ENCODE measurements at places on chromosomes 11 and 22.

GRCh38 chr22:25839755-25840154 is 97.8 kb downstream of the MYO18B start:
- H3K27ac ChIP-seq, result no peak overlapping the region
- no peak overlapping the region for H3K4me3 ChIP-seq
- H3K36me3 ChIP-seq, result no peaks in the 10 kb centered on the region
- peaks cover 44% of the 10 kb centered on the region for H3K27me3 ChIP-seq
- no peak for DNase-seq

DNA sequence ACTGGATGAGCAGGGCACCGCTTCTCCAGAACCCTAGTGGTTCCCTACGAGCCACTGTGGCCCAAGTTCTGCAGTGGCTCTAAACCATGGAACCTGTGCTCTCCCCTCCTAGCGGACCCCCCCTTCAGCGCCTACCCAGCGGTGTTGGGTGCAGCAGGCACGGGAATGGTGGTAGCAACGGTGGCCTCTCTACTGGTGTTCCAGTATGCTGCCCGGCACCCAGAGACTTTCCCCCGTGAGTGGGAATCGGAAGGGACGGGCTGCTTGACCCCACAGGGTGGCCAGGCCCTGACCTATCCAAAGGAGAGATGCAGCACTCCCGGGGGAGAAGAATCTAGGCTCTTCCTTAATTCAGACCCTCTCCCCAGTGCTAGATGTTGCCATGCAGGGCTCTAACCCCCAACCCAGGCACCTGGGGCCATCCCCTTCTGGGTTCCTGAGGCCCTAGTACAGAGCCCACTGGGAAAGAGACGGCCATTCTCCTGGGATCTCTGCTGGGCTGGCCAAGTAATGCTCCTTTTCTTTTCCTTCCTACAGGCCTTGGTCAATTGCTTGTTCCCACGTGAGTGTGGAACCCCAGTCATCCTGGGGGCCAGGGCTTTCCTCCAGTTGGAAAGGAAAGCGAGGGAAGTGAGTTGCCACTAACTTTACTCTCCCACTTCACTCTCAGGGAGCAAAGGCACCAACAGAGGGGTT is 9.2 kb downstream of the VSIG10L2 start:
- DNase-seq, result no peak
- no peak overlapping the region for H3K4me3 ChIP-seq
- no peaks in the 10 kb centered on the region for H3K27me3 ChIP-seq
- no peaks in the 10 kb centered on the region for H3K36me3 ChIP-seq

- DNase-seq, result no peak
- no peaks in the 10 kb centered on the region for H3K27me3 ChIP-seq
- no peak overlapping the region for H3K27ac ChIP-seq
- no peak overlapping the region for H3K4me3 ChIP-seq
- H3K36me3 ChIP-seq, result no peaks in the 10 kb centered on the region
Observed at GRCh38 chr11:112368381-112368780, 107.7 kb upstream of the PLET1 start.

DNA sequence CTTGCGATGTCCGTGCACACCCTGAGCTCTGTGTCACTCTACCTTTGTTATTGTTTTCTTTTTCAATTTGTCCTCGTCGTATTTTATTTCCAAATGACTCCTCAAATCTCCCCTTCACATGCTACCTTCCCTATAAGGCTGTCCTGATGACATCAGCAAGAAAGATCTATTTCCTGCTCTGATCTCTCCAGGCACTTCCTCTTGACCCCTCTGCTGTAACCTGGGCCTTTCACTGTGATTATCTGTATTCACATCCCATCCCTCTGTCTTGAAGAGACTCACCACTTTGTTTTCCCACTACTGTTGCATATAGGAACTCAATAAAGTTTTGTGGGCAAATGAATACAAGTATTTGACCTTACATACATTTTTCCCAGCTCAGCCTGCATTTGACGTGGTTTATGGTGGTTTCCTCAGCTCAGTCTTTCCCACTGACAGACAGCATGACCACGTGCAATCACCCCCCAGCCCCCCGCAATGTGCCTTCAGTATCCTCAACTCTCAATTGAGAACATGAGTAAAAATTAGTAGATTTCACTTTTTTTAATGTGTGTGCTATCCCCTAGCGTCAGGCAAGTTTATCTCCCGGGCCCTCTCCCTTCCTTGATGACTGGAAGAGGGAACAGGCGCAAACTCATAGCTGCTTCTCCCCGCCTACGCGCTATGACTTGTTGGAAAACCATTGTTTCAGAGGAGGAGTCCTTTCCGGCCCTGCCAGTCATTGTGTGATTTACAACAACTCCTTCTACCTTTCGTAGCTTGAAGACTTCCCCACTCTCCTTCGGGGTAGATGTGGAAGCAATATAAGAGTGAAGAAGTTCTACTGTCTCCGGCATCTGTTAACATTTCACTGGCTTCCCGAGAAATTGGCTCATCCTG is 498.5 kb downstream of the NTM start:
- H3K36me3 ChIP-seq, result no peaks in the 10 kb centered on the region
- H3K4me1 ChIP-seq, result no peaks in the 10 kb centered on the region
- no peak overlapping the region for H3K27ac ChIP-seq
- no peak for DNase-seq
- no peak overlapping the region for H3K4me3 ChIP-seq
- H3K27me3 ChIP-seq, result no peaks in the 10 kb centered on the region

GRCh38 chr22:41838842-41839618 is 6.1 kb downstream of the SREBF2 start:
- no peak overlapping the region for H3K27ac ChIP-seq
- no peaks in the 10 kb centered on the region for H3K27me3 ChIP-seq
- H3K4me3 ChIP-seq, result no peak overlapping the region

GRCh38 chr11:71127806-71128205 is 124.6 kb downstream of the SHANK2 start:
- H3K4me1 ChIP-seq, result no peaks in the 10 kb centered on the region
- no peaks in the 10 kb centered on the region for H3K36me3 ChIP-seq
- H3K27ac ChIP-seq, result no peak overlapping the region
- no peak for DNase-seq
- peaks cover 52% of the 10 kb centered on the region for H3K27me3 ChIP-seq

- DNase-seq, result no peak
- no peaks in the 10 kb centered on the region for H3K4me1 ChIP-seq
- H3K27me3 ChIP-seq, result no peaks in the 10 kb centered on the region
Observed at GRCh38 chr11:57402188-57403002, 11.9 kb upstream of the PRG2 start.

DNA sequence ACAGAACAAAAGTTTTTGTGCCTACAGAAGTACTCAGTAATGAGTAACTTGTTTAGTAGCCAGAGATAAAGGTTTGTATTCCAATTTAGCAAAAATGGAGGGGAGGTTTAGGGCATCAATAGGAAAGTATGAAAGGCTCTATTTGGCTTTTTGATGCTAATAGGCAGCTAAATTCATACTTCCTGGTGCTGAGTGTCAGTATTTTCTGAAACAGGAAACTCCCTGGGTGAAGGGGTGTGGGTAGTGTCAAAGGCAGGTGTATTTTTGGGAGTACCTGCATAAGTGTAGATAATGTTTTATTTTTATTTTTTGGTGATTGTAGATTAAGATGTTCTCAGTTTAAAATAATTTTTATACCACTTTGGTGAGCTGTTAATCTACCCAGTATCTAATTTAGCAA is 29.3 kb upstream of the MMP7 start:
- peak; percentile 53 for DNase-seq
- H3K36me3 ChIP-seq, result no peaks in the 10 kb centered on the region
- peaks cover 24% of the 10 kb centered on the region for H3K4me1 ChIP-seq
- H3K4me3 ChIP-seq, result peak overlapping the region; percentile 10

- no peak overlapping the region for H3K27ac ChIP-seq
- no peak for DNase-seq
- no peaks in the 10 kb centered on the region for H3K27me3 ChIP-seq
- H3K4me3 ChIP-seq, result no peak overlapping the region
- H3K36me3 ChIP-seq, result no peaks in the 10 kb centered on the region
Observed at GRCh38 chr22:33678523-33678922, 241.8 kb downstream of the LARGE1 start.

- no peak overlapping the region for H3K4me3 ChIP-seq
- no peak overlapping the region for H3K27ac ChIP-seq
- H3K4me1 ChIP-seq, result no peaks in the 10 kb centered on the region
Observed at GRCh38 chr11:13878077-13878476, 84.4 kb upstream of the SPON1 start.

GRCh38 chr11:40306938-40307548 is 1152.4 kb downstream of the LRRC4C start:
- H3K36me3 ChIP-seq, result no peaks in the 10 kb centered on the region
- no peak overlapping the region for H3K4me3 ChIP-seq
- no peaks in the 10 kb centered on the region for H3K4me1 ChIP-seq
- peak; percentile 34 for DNase-seq
- H3K27ac ChIP-seq, result no peak overlapping the region
- no peaks in the 10 kb centered on the region for H3K27me3 ChIP-seq

DNA sequence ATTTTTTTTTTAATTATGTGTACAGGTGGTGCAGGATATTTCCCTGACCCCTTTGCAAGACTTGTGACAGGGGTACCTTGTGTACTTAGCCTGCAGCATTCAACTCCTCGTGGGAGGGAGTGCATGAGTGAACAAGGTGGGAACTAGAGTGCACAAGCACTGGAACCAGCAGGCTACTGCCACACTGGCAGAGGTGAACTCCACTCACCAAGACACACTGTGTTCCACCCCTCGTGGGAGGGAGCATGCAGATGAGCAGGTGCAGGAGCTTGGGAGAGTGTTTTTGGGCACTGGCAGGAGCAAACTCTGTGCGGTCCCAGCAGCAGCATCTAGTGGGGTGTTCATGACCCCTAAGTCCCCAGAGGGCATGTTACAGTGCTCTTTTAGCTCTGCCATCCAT is 282.7 kb upstream of the PLET1 start:
- H3K36me3 ChIP-seq, result no peaks in the 10 kb centered on the region
- H3K4me3 ChIP-seq, result no peak overlapping the region
- H3K27me3 ChIP-seq, result no peaks in the 10 kb centered on the region
- H3K4me1 ChIP-seq, result peaks cover 7% of the 10 kb centered on the region
- no peak for DNase-seq

DNA sequence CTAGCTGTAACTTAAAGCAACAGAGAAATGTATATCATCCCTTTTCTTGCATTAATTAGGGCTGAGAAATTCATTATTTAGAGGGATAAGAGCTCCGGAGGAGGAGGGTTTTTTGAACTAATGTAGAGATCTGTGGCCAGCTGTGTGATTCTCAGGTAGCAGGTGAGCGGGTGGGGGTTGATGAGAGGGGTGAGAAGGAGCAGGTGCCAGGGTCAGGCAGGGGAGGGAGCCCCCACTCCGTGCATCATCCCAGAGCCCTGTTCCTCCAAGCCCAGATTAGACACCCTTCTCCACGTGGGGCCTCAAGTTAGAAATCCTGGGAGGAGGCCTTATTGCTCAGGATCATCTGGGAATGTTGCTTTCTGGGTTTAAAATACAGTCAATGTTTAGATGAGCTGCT is 24.9 kb downstream of the ZBTB16 start:
- H3K27ac ChIP-seq, result no peak overlapping the region
- no peak for DNase-seq
- no peak overlapping the region for H3K4me3 ChIP-seq
- no peaks in the 10 kb centered on the region for H3K36me3 ChIP-seq
- peaks cover 22% of the 10 kb centered on the region for H3K4me1 ChIP-seq

- no peak overlapping the region for H3K4me3 ChIP-seq
- H3K27me3 ChIP-seq, result no peaks in the 10 kb centered on the region
- no peaks in the 10 kb centered on the region for H3K4me1 ChIP-seq
- no peak overlapping the region for H3K27ac ChIP-seq
Observed at GRCh38 chr11:134780486-134781147, 368.6 kb upstream of the B3GAT1 start.

GRCh38 chr22:41301085-41302020 is at the start of gene ZC3H7B:
TSS of gene ZC3H7B (plus strand) at chr22:41301525. CDS start at chr22:41320661, 19,136 bp downstream.
- DNase-seq, result peak; percentile 87
- peak within 1 kb of the TSS; percentile 97 for H3K4me3 ChIP-seq
- H3K4me1 ChIP-seq, result peaks cover 13% of the 10 kb centered on the region
- no peaks in the 10 kb centered on the region for H3K36me3 ChIP-seq

GRCh38 chr22:46033256-46034200 is 56.6 kb upstream of the WNT7B start:
- H3K4me1 ChIP-seq, result peaks cover 6% of the 10 kb centered on the region
- no peak overlapping the region for H3K4me3 ChIP-seq
- H3K36me3 ChIP-seq, result no peaks in the 10 kb centered on the region
- DNase-seq, result no peak

DNA sequence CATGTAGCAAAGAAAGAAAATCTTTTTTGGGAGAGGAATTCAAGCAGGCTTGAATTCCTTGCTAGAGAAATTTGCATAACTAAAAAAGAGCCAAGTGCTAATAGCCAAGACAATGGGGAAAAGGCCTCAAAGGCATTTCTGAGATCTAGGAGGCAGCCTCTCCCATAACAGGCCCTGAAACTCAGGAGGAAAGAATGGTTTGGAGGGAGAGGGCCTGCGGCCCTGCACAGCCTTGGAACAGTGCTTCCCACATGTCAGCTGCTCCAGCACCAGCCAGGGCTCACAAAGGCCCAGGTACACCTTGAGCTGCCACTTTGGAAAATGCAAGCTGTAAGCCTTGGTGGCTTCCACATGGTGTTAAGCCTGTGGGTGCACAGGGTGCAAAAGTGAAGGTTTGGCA is 55.5 kb upstream of the TSPAN18 start:
- no peaks in the 10 kb centered on the region for H3K4me1 ChIP-seq
- no peak overlapping the region for H3K27ac ChIP-seq
- H3K36me3 ChIP-seq, result no peaks in the 10 kb centered on the region
- H3K27me3 ChIP-seq, result no peaks in the 10 kb centered on the region

GRCh38 chr11:48056325-48057183 is 76.2 kb downstream of the PTPRJ start:
- DNase-seq, result no peak
- no peak overlapping the region for H3K27ac ChIP-seq
- no peaks in the 10 kb centered on the region for H3K4me1 ChIP-seq
- H3K27me3 ChIP-seq, result no peaks in the 10 kb centered on the region
- H3K4me3 ChIP-seq, result no peak overlapping the region

GRCh38 chr11:10667521-10667885 is 26.1 kb downstream of the IRAG1 start:
- no peak for DNase-seq
- no peaks in the 10 kb centered on the region for H3K27me3 ChIP-seq
- no peak overlapping the region for H3K4me3 ChIP-seq
